ENCODE measurements at places on chromosomes 3 and 15.

- DNase-seq = no peak
Measured at GRCh38 chr3:50122661-50123391, 32.3 kb upstream of the SEMA3F start.

DNA sequence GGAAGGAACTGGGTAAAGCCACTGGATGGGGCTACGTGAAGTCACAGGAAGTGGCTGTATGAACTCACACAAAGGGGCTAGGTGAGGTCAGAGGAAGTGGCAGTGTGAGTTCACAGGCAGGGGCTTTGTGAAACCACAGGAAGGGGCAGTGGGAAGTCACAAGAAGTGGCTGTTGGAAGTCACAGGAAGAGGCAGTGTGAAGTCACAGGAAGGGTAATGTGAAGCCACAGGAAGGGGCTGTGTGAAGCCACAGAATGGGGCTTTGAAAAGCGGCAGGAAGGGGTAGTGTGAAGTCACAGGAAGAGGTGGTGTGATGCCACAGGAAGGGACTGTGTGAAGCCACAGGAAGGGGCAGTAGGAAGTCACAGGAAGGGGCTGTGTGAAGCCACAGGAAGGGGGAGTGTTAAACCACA is 34.6 kb downstream of the GASK1A start:
- peak; percentile 58 for DNase-seq

- no peak for DNase-seq
Measured at GRCh38 chr15:45583731-45584639, 3.2 kb upstream of the BLOC1S6 start.

DNA sequence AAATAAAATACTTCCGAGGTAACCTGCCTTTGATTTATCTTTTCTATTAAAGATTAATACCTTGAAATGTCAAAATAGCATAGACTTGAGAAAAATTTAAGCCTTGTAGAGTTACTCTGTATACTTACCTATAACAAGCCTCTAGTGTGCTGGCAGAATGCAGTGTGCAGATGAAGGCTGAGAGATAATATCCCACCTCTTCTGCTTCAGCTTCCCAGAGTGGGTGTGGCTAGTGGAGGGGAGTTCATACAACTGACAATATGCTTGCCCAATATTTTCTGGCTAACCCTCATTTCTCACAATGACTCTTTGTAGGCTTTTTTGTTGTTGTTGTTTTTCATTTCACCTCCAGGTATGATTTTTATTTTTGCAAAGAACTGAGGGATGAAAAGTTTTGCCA is 15.7 kb upstream of the ZBTB20 start:
- DNase-seq = no peak

GRCh38 chr3:189684317-189684716 is 53.1 kb downstream of the TP63 start:
- DNase-seq = no peak

GRCh38 chr3:15310491-15311370 is 21.7 kb downstream of the SH3BP5 start:
- peak; percentile 58 for DNase-seq

GRCh38 chr3:118805007-118805406 is 229.6 kb downstream of the IGSF11 start:
- DNase-seq = no peak

DNA sequence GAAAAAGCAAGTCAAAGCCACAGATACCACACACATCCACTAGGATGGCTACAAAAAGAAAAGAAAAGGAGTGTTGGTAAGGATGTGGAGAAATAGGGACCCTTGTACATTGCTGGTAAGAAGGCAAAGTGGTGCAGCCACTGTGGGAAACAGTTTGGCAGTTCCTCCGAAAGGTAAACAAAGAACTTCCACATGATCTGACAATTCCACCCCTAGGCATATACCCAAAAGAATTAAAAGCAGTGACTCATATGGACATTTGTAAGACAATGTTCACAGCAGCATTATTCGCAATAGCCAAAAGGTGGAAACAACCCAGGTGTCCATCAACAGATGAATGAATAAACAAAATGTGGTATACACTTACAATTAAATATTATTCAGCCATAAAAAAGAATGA is 22.2 kb upstream of the GMPPB start:
- no peak for DNase-seq

DNA sequence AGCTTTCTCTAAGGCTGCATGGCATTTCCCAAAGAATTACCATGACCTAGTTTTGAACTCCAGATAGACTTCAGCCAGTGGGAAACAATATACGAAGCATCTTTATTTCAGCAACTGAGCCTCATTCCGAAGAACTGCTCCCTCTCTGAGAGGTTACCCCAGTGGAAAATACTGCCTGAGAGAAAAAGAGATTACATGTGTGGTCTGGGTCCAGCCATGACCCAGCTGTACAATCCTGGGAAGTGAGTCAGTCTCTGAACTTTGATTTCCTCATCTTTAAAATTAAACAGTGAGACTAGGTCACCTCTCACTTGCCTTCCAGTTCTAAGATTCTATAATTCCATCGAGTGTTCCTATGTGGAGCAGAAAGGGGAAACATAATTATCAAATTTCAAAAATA is 42.4 kb downstream of the TNIK start:
- no peak for DNase-seq

DNA sequence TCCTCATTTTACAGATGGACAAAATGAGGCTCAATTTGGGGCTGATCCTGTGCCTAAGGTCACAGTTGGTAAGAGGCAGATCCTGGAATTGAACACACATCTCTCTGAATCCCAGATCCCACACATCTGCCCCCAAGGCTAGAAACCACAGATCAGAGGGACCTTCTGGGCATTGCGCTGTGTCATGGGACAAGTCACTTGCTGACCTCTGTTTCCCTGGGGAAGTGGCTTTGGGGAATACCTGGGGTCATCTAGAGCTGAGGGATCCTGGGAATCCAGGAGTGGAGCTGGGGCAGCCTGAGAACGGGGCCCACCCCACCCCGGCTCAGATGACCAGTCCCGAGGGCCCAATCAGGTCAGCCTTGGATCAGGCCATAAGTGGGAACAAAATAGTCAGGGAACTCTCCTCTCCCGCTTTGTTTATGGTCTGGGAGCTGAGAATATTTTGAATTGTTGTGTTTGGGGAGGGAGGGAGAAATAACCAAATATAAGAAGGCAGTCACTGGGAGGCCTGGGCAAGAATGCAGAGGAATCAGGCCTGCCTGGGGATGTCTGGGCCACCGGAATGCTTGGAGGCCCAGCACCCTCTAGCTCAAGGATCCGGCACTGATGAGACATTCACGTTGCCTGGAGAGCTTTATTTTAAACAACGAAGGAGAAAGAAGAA is 8.8 kb upstream of the SLC6A6 start:
- DNase-seq = no peak

DNA sequence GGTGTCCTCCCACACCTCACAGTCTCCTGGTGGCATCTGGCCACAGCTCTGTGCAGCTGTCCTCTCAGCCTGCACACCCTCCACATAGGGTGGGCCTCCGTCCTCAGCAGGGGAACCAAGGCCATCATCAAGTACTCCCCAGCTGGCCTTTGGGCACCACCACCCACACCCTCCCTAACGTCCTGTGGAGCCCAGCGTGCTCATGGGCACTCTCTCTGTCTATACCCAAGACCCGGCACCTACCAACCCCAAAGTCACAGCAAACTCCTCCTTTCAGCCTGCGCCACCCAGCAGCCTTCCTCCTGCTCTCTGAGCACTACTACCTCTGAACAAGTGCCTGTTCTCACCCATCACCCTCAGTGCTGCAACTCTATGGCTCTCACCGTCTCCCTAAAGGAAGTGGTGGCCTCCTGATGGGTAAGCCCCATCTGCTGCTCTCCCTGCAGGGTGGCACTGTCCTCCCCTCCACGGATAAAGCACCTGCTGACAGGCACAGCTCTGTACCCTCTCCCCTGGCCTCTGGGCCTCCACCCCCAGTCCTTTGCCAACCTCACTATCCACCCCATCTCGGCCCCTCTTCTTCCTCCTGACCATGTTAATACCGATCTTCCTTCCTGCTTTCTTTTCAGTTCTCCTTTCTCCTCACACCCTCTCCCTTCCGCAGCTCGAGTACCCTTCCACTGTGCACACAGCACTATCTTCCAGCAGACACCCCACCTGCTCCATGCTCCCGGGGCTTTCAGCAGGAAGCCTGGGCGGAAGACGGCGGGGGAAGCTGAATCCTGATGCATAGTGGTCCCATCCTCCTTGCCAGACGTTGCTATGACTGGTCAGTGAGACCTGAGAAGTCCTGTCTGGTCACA is 31.5 kb downstream of the SLC41A3 start:
- DNase-seq = no peak

- peak; percentile 62 for DNase-seq
Measured at GRCh38 chr3:197750396-197750831, 731 bp downstream of the FYTTD1 start.

DNA sequence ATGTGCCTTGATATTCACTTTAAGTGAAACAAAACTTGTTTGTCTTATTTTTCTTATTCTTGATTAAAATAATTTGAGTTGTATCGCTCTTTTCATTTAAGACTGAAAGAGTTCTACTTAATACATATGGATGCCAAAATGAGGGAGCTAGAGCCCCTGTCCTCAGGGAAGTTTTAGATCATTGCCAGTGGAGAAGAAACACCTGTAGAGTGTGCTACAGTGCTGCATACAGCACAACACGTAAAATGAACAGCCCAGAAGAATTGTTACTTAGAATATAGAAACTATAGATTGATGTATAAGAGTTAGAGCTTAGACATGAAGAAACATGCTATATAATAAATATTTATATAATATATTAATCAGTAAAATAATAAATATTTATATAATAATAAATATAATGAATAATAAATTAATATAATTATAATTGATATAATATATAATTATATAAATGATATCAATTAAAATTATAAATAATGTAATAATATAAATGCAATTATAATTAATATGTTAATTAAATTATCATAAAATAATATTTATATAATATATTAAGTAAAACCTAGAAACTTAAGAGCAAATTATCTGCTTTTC is 1234.7 kb downstream of the ROBO2 start:
- no peak for DNase-seq

- DNase-seq = no peak
Measured at GRCh38 chr3:165778456-165778855, 58.8 kb downstream of the BCHE start.

- DNase-seq = no peak
Measured at GRCh38 chr3:51945926-51946705, 4.0 kb downstream of the PARP3 start.

GRCh38 chr3:151356794-151357462 is 27.6 kb upstream of the P2RY13 start:
- no peak for DNase-seq

DNA sequence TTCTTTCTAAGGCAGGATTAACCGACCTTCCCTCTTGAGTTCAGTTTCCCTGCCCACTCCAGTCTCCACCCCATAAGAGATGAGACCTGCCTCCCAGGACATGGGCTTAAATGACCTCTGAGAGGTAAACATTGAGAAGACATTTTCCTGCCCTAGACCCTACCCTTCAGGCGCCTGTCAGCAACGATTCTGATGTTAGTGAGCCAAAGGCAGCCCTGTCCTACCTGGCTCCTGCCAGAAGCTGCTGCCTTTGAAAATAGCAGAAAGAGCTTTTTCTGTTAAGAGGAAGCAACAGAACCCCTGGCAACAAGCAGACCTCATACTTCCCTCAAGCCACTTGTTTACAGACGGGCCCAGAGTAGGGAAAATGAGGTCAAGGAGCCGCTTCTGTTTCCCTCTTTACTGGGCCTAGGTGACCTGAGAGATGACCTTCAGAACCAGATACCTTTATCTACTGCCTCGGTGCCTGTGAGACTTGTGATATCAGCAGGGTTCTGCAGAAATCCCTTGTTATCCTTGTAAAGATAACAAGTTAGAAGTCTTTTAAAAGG is 52.0 kb downstream of the CD200R1L start:
- DNase-seq = no peak

- no peak for DNase-seq
Measured at GRCh38 chr15:48144889-48145288, 24.1 kb downstream of the SLC24A5 start.

GRCh38 chr15:73822998-73823397 is 50.4 kb upstream of the TBC1D21 start:
- DNase-seq = no peak

- DNase-seq = no peak
Measured at GRCh38 chr15:25181293-25182097, 226.7 kb downstream of the SNRPN start.

DNA sequence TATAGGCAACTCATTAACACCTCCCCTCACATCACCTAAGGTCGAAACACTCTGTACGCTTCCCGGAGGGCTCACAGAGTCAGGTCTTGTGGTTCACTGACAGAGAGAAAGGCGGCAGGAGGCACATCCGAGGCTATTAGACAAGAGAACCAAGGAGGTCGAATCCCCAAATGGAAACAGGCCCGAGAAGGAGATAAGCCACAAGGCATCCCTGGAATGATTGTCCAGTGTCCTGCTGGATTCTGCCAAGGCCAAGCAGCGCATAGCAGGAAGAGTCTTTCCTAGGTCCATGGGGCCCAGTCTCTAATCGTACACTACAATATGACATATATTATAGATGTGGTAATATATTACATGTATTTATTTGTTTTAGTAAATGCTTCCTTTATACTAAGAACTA is 58.5 kb downstream of the ANXA2 start:
- DNase-seq = no peak

DNA sequence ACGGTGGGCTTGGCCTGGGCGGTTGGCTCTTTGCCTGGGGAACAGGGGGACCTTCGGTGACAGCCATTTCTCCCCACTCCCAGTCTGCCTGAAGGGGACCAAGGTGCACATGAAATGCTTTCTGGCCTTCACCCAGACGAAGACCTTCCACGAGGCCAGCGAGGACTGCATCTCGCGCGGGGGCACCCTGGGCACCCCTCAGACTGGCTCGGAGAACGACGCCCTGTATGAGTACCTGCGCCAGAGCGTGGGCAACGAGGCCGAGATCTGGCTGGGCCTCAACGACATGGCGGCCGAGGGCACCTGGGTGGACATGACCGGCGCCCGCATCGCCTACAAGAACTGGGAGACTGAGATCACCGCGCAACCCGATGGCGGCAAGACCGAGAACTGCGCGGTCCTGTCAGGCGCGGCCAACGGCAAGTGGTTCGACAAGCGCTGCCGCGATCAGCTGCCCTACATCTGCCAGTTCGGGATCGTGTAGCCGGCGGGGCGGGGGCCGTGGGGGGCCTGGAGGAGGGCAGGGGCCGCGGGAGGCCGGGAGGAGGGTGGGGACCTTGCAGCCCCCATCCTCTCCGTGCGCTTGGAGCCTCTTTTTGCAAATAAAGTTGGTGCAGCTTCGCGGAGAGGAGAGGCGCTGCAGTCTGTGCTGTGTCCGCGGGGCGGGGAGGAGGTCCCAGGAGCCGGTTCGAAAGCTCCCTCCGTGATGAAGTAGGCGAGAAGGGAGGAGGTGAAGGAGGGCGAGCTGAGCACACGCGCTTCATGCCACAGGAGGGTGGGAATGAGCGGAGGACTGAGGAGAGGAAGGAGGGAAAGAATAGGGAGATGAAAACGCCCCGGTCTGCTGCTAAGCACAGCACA is 9.6 kb downstream of the CLEC3B start:
- DNase-seq = no peak

- no peak for DNase-seq
Measured at GRCh38 chr3:187484547-187485295, 116.5 kb downstream of the RTP4 start.

GRCh38 chr3:138782755-138783154 is 52.0 kb downstream of the PIK3CB start:
- DNase-seq = no peak

GRCh38 chr3:67657192-67657591 is 2.8 kb upstream of the SUCLG2 start:
- DNase-seq = no peak

Data from central memory CD4-positive, alpha-beta T cell (primary cell).